Tibial nerve (tissue), 4 donors: ENCODE measurements at places on chromosomes 13 and 19. TPM values are rescaled to one million over a fixed set of nuclear protein-coding genes. Genes with fewer than 3 reads are reported as not detected.
A peak's percentile ranks its signal among the peaks of the same experiment; 100 is the strongest.

The BBC3 gene
- total RNA-seq, result 2.8 TPM

- DNase-seq, result no peak
- peaks cover 30% of the 10 kb centered on the region for H3K4me1 ChIP-seq
- H3K36me3 ChIP-seq, result peaks cover 2% of the 10 kb centered on the region
- no peak overlapping the region for H3K27ac ChIP-seq
- no peaks in the 10 kb centered on the region for H3K27me3 ChIP-seq
Observed at GRCh38 chr19:47506459-47506858, 8.4 kb downstream of the NAPA start.

DNA sequence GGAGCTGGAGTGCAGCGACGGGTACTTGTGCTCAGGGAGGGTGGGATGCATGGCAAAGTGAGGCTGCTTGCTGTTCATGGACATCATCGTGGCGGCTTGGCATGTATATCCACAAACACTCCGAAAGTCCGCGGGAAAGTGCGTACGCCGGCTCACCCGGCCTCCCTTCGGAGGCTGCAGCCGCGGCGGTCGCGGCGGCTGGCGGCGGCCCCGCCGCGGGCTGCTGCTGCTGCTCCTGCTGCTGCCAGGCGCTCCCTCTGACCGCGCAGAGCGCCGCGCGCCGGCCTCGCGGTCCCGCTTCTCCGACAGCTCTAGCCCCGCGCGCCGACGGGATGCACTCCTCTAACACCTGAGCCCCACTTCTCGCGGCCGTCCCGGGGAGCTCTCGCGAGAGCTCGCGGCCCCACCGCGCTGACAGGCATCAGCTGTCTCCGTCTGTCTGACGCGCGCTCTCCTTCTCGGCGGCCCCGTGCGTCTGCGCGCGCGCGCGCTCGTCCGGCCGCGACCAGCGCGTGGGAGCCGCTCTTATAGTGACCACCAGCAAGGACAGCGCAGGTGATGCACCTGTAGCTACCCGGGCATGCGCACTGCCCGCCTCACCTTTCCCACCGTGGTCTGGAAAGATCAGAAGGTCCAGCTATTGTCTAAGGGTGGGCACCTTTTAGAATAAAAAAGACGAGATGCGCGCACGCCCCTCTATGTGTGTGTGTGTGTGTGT, at the start of gene POU4F1:
TSS of gene POU4F1 (minus strand) at position 313 of the 718 bp plus-strand sequence. CDS start at position 87, 226 bp downstream.
- no peaks in the 10 kb centered on the region for H3K36me3 ChIP-seq
- no peak for DNase-seq
- peaks cover 31% of the 10 kb centered on the region for H3K4me1 ChIP-seq

- H3K27me3 ChIP-seq, result no peaks in the 10 kb centered on the region
- no peak for DNase-seq
- no peak overlapping the region for H3K4me3 ChIP-seq
- H3K36me3 ChIP-seq, result no peaks in the 10 kb centered on the region
- no peak overlapping the region for H3K27ac ChIP-seq
- peaks cover 7% of the 10 kb centered on the region for H3K4me1 ChIP-seq
Observed at GRCh38 chr13:30719525-30719914, 15.8 kb upstream of the ALOX5AP start.

The FRY gene
- total RNA-seq, result 48.9 TPM

DNA sequence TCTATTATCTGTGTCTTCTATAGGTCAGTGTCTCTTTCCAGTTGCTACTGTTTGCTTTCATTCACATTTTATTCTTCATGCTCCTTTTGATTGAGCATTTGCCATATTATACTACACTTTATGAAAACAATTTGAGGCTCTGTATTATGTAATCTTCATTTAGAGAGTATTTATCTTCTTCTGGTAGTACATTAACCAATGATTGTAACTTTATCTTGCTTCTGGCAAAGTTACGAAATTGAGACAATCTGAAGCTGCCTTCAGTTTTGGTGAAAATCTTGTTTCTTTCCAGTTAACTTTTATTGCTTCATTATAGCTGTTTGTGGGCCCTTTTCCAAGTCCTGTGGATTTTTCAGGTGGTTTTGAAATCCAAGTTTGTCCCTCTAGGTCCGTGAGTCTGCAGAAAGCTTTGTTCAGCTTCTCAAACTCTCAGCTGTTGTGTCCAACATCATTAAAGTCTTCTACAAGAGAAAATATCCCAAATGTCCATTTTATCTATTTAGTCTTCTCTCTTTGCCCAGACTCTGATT, 1255.4 kb upstream of the SPRY2 start:
- no peak overlapping the region for H3K4me3 ChIP-seq
- H3K27me3 ChIP-seq, result no peaks in the 10 kb centered on the region
- no peaks in the 10 kb centered on the region for H3K36me3 ChIP-seq
- H3K4me1 ChIP-seq, result no peaks in the 10 kb centered on the region
- no peak for DNase-seq

- no peaks in the 10 kb centered on the region for H3K4me1 ChIP-seq
- no peaks in the 10 kb centered on the region for H3K27me3 ChIP-seq
- H3K27ac ChIP-seq, result no peak overlapping the region
- H3K4me3 ChIP-seq, result no peak overlapping the region
- H3K36me3 ChIP-seq, result no peaks in the 10 kb centered on the region
Observed at GRCh38 chr13:85657942-85658341, 141.3 kb downstream of the SLITRK6 start.

DNA sequence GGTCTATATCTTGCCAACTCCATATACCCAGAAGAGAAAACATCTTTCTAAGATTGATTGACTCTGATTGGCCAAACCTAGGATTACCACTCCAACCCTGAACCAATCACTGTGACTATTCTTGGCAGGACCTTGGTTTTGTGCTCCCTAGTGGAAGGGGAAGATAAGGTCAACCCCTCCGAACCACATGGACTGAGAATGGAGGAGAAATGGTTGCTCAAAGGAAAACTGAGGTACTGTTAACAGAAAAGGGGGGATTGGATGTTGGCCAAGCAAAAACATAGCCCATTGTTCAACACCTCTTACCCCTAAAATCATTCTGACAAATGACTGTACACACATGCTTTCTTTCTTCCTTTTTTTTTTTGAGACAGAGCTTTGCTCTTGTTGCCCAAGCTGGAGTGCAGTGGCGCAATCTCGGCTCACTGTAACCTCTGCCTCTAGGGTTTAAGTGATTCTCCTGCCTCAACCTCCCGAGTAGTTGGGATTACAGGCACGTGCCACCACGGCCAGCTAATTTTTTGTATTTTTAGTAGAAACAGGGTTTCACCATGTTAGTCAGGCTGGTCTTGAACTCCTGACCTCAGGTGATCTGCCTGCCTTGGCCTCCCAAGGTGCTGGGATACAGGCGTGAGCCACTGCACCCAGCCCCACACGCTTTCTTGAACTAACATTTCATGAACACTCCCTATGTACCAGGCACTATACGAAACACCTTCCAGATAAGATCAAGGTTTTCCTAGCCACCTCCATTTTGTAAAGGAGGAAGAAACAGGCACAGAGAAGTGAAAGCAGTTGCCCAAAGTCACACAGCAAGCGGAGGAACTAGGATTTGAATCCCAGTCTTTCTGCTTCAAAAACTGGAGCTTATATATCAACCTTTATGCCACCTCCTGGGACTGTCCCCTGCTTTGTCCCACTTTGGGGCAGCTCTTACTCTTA, 6.5 kb downstream of the MEIOSIN start:
- no peaks in the 10 kb centered on the region for H3K36me3 ChIP-seq
- no peaks in the 10 kb centered on the region for H3K4me1 ChIP-seq
- DNase-seq, result no peak

- peak overlapping the region; percentile 89 for H3K27ac ChIP-seq
- DNase-seq, result no peak
- peaks cover 52% of the 10 kb centered on the region for H3K4me1 ChIP-seq
- no peaks in the 10 kb centered on the region for H3K27me3 ChIP-seq
Observed at GRCh38 chr19:39845172-39845571, 1.0 kb downstream of the FBL start.

DNA sequence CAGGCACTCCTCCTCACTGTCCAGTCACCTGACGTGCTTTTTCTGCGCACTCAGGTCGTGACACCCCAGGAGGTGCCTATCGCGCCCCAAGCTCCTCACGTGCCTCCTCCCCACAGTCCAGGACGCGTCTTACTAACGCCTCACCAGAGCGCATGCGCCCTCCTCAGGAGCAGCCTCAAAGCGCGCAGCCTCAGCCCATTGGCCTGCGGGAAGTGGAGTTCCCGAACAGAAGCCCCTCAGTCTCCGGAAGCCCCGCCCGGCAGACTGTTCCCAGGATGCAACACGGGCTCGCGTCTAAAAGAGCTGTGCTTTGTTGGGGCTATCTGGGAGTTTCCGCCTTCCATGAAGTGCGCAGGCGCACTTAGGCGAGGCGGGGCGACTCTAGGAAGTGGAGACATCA, 8.3 kb upstream of the ZNF556 start:
- H3K27ac ChIP-seq, result no peak overlapping the region
- no peaks in the 10 kb centered on the region for H3K4me1 ChIP-seq
- no peak overlapping the region for H3K4me3 ChIP-seq
- DNase-seq, result no peak
- no peaks in the 10 kb centered on the region for H3K27me3 ChIP-seq
- H3K36me3 ChIP-seq, result no peaks in the 10 kb centered on the region

DNA sequence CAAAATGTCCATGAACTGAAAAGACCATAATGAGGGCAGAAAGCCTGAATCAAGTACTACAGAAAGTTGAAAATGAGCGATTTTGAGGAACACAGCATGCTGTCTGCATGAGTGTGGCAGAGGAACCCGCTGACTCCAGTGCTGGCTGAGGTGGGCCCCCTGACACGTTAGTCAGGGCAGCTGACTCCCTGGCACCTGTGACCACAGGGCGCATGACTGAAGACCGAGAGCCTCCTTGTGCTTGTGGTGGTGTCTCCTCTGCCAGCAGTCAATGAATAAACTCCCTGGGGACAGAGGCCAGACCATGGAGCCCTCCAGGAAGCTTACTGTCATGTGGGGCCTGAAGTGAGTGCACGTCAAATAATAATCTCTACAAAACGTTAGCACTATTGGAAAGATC, 38.4 kb upstream of the VSTM2B start:
- DNase-seq, result no peak
- no peak overlapping the region for H3K27ac ChIP-seq
- no peaks in the 10 kb centered on the region for H3K4me1 ChIP-seq
- H3K4me3 ChIP-seq, result no peak overlapping the region
- H3K36me3 ChIP-seq, result no peaks in the 10 kb centered on the region

The NDUFA13 gene
- total RNA-seq, result 93.6 TPM

- H3K4me1 ChIP-seq, result no peaks in the 10 kb centered on the region
- no peak for DNase-seq
- no peak overlapping the region for H3K27ac ChIP-seq
- H3K36me3 ChIP-seq, result peaks cover 54% of the 10 kb centered on the region
- H3K4me3 ChIP-seq, result no peak overlapping the region
Observed at GRCh38 chr13:23805821-23806220, 83.4 kb downstream of the MIPEP start.

DNA sequence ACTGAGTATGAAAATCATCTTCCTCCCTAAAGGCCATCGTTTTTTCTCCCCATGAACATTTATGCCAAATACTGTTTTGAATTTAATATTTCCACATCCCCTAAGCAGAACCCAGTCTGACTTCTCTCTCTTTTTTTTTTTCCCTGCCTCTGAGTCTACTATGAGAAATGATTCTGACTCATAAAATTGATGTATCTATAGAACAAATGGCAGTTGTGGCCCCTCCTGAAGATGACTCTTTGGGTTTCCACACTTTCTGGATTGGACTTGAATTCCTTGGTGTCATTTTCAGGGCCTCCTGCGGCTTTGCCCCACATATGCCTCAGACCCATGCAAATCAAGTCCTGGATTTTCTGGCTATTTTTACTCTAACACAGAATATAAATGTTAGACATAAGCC, 22.7 kb upstream of the NAXD start:
- no peaks in the 10 kb centered on the region for H3K27me3 ChIP-seq
- no peak overlapping the region for H3K4me3 ChIP-seq
- H3K27ac ChIP-seq, result no peak overlapping the region
- no peak for DNase-seq

DNA sequence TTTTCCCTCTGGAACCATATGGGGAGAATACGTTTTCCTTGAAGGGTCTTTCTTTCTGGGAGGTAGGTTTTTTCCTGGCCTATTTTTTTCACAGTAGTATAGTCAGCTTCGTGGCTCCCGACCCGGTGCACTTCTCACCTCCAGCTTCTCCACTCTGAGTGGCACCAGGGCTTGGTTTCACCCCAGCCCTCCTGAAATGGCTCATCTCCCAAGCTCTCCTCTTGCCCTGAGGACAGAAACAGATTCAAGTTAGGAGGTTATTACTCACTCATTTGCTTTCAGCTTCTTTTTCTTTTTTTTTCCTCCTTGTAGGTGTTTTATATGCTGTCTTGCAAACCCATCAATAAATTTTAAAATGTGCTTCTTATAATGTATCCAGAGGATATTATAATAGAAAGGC, 199.3 kb downstream of the RFC3 start:
- DNase-seq, result no peak
- H3K36me3 ChIP-seq, result no peaks in the 10 kb centered on the region
- no peak overlapping the region for H3K27ac ChIP-seq
- H3K4me3 ChIP-seq, result no peak overlapping the region

The LHB gene
- total RNA-seq, result 2.6 TPM

GRCh38 chr13:91565296-91565695, 166.9 kb downstream of the GPC5 start:
- no peaks in the 10 kb centered on the region for H3K36me3 ChIP-seq
- DNase-seq, result no peak
- no peaks in the 10 kb centered on the region for H3K4me1 ChIP-seq

The FAM83E gene
- total RNA-seq, result not detected

The PRTN3 gene
- not detected for total RNA-seq

GRCh38 chr13:59701261-59701660, 462.5 kb downstream of the DIAPH3 start:
- no peaks in the 10 kb centered on the region for H3K36me3 ChIP-seq
- no peak overlapping the region for H3K27ac ChIP-seq
- no peak overlapping the region for H3K4me3 ChIP-seq
- no peaks in the 10 kb centered on the region for H3K4me1 ChIP-seq
- no peak for DNase-seq
- no peaks in the 10 kb centered on the region for H3K27me3 ChIP-seq

DNA sequence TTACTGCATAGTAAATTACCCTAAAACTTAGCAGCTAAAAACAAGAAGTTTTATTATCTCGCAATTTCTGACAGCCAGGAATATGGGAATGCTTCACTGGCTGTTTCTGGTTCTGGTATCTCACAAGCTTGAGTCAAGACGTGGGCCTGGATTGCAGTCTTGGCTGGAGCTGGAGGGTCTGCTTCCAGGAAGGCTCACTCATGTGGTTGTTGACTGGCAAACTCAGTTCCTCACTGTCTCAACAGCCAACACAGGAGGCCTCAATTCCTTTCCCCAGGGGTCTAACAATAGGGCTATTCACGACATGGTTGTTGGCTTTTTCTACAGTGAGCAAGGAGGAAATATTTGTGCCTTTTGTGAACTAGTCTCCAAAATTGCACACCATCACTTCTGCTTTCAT, 146.3 kb downstream of the GPC5 start:
- H3K36me3 ChIP-seq, result no peaks in the 10 kb centered on the region
- no peak overlapping the region for H3K4me3 ChIP-seq
- H3K27ac ChIP-seq, result no peak overlapping the region
- H3K4me1 ChIP-seq, result no peaks in the 10 kb centered on the region
- H3K27me3 ChIP-seq, result no peaks in the 10 kb centered on the region

- DNase-seq, result no peak
- peak overlapping the region; percentile 49 for H3K4me3 ChIP-seq
- H3K27me3 ChIP-seq, result no peaks in the 10 kb centered on the region
Observed at GRCh38 chr19:47274891-47275761, 441 bp downstream of the INAFM1 start.
